Muscle of arm (tissue), 14 donors: ENCODE measurements at places on chromosomes 2 and 18. TPM values are rescaled to one million over a fixed set of nuclear protein-coding genes. Genes with fewer than 3 reads are reported as not detected.

Gene PSMA8
- not detected for polyA plus RNA-seq

Gene LINC00305
- polyA plus RNA-seq: not detected

Gene MSTN
- 83.2 TPM for polyA plus RNA-seq

Gene FIGN
- polyA plus RNA-seq: not detected

Gene LOXHD1
- polyA plus RNA-seq: 1.2 TPM

Gene RSAD2
- 3.0 TPM for polyA plus RNA-seq

Gene CHAC2
- polyA plus RNA-seq: 3.8 TPM

Gene GALNT5
- 3.5 TPM for polyA plus RNA-seq

Gene NOSTRIN
- 9.2 TPM for polyA plus RNA-seq

Gene SEMA4C
- 26.4 TPM for polyA plus RNA-seq

Gene AMER3
- polyA plus RNA-seq: not detected

Gene PLA2R1
- 10.6 TPM for polyA plus RNA-seq

Gene NETO1
- 0.12 TPM for polyA plus RNA-seq

Gene SERPINB7
- polyA plus RNA-seq: 48.1 TPM

Gene LTBP1
- polyA plus RNA-seq: 102 TPM

Gene GCG
- 75.9 TPM for polyA plus RNA-seq

Gene CLK1
- 178 TPM for polyA plus RNA-seq

Gene POTEJ
- not detected for polyA plus RNA-seq

Gene CCDC141
- 72.4 TPM for polyA plus RNA-seq

Gene TMEM17
- not detected for polyA plus RNA-seq

Gene NCKAP5
- polyA plus RNA-seq: 4.7 TPM

Gene NT5C1B
- 0.66 TPM for polyA plus RNA-seq

Gene EEF1B2
- polyA plus RNA-seq: 1,021 TPM

Gene C2orf80
- not detected for polyA plus RNA-seq

Gene CHRND
- 134 TPM for polyA plus RNA-seq

Gene SLC23A3
- 1.5 TPM for polyA plus RNA-seq

Gene KIDINS220
- 62.8 TPM for polyA plus RNA-seq

Gene ZDBF2
- 12.9 TPM for polyA plus RNA-seq

Gene GPR45
- polyA plus RNA-seq: not detected

Gene MEIS1
- 10.8 TPM for polyA plus RNA-seq

Gene GAREM2
- polyA plus RNA-seq: 5.3 TPM

Gene PID1
- polyA plus RNA-seq: not detected

Gene ANXA4
- polyA plus RNA-seq: not detected

Gene AGXT
- polyA plus RNA-seq: not detected

Gene IL18RAP
- 0.28 TPM for polyA plus RNA-seq

Gene UGT1A8
- polyA plus RNA-seq: not detected

Gene HOXD12
- not detected for polyA plus RNA-seq

Gene PIEZO2
- polyA plus RNA-seq: 20.7 TPM

Gene MAP3K19
- polyA plus RNA-seq: not detected

Gene DSEL
- 18.0 TPM for polyA plus RNA-seq

Gene SERPINB12
- 0.67 TPM for polyA plus RNA-seq

Gene BCL2
- polyA plus RNA-seq: 14.8 TPM

Gene SLC11A1
- 0.81 TPM for polyA plus RNA-seq

Gene LRRC30
- polyA plus RNA-seq: 5.7 TPM

Gene CTLA4
- polyA plus RNA-seq: not detected

Gene OST4
- 222 TPM for polyA plus RNA-seq

Gene SERPINB13
- polyA plus RNA-seq: 0.08 TPM

Gene SCN2A
- 0.04 TPM for polyA plus RNA-seq

Gene SLC39A6
- polyA plus RNA-seq: 39.2 TPM

Gene CHRNG
- 81.6 TPM for polyA plus RNA-seq

Gene KIF5C
- polyA plus RNA-seq: not detected

Gene MBD1
- polyA plus RNA-seq: 40.1 TPM

Gene BMP10
- polyA plus RNA-seq: not detected

Gene INPP5D
- polyA plus RNA-seq: 7.1 TPM
